Stimulated activated CD4-positive, alpha-beta T cell treated with anti-CD3 and anti-CD28 coated beads, Interleukin-15, amount 100 ng/mL, for 1 hour (primary cell): ENCODE measurements at places on chromosomes 7 and 10.

DNA sequence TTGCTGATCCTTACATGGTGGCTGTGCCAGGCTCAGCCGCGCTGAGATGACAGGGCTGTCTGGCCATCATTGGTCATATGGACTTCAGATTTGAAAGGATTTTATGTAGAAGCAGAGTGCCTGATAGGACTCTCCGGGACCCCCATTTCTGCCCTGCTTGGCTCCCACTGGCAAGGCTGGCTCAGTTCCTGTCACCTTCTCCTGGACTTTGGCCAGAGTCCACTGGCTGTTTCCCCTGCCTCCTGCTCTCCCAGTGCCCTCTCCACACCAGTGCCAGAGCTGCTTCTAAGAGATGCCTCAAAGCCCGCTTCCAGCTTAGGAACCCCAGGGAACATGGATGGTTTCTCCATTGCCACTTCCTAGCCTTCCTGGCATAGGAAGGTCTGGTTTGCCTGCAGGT is 5.1 kb upstream of the SH2D4B start:
- DNase-seq: no peak

DNA sequence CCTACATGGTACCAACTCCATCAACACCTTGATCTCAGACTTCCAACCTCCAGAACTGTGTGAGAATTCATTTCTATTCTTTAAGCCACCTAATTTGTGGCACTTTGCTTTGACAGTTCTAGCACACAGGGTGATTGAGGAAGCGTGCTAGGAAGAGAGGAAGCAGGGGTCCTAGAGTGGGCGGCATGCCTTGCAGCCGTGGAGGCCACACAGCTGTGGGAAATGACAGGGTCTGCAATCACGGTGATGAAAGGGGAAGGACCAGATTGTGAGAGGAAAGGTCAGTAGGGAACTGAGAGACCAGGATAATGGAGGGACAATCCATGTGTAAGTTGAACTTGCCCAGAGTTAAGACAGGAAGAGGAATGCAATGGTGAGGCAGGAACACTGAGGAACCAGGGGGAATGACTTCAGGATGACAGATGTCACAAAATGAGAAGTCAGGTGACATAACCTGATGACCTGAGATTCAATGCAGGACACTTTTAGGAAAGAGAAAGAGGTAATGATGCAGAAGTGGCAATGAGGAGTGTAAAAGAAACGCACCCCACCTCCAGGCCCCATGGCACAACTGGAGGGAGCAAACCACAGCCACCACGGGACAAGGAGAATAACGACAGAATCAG is 87.3 kb upstream of the PIK3CG start:
- no peak for DNase-seq

DNA sequence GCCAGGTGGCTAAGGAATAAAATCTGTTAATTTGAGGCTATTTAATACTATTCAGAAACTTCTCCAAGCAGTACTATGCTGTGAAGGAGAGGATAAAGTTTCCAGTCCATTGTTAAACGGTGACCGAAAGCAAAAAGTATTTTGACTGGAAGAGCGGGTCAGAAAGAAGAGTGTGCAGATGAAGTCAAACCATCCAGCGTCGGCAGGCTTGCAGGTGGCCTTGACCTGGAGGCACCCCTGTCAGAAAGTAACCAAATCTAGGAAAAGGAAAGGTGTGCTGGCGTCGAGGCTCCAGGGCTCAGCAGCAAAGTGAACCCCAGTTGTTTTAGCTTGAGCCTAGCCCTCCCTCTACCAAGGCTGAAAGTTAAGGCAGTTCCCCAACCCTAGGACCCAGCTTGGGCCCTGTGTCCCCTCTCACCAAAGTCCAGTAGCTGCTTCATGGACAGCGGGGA is 544 bp downstream of the PDK4 start:
- DNase-seq: no peak

DNA sequence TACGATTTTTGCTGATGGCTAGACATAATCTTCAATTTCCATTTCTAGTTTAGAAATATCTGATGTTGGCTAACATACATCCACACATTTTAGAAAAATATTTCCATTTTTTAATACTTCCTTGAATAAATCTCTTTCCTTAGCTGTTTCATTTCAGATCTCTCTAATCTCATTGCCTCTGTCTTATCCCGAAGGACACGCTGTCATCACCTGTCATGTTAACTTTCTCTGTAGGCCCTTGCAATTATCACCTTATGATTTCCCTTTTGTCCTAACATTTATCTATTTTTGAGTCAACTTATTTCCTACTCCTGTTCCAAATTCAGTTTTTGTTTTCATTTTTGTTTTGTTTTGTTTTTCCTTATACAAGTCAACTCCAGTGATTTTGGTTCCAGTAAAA is 173.1 kb upstream of the POM121L12 start:
- DNase-seq: no peak

GRCh38 chr10:123377883-123378282 is 223.7 kb downstream of the BUB3 start:
- no peak for DNase-seq

- DNase-seq: no peak
Observed at GRCh38 chr7:36726311-36726710, 2.0 kb upstream of the AOAH start.

DNA sequence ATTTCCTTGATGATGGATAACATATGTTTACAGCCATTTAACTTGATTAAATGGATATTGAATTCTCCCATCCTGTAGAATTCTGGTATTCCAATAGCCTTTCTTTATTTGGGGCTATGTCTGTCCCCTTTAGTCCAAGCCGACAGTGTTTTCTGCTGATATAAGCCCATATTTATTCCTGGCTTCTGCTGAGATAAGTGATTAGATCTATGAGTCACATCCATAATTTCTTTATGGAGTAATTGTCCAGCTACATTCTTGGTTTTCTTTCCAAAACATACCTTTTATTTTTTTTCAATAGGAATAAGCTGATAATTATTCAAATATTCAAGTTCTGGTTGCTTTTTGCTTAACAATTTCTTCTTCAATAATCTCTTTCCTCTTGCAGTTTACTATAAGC is 106.7 kb downstream of the NRG3 start:
- DNase-seq: no peak

DNA sequence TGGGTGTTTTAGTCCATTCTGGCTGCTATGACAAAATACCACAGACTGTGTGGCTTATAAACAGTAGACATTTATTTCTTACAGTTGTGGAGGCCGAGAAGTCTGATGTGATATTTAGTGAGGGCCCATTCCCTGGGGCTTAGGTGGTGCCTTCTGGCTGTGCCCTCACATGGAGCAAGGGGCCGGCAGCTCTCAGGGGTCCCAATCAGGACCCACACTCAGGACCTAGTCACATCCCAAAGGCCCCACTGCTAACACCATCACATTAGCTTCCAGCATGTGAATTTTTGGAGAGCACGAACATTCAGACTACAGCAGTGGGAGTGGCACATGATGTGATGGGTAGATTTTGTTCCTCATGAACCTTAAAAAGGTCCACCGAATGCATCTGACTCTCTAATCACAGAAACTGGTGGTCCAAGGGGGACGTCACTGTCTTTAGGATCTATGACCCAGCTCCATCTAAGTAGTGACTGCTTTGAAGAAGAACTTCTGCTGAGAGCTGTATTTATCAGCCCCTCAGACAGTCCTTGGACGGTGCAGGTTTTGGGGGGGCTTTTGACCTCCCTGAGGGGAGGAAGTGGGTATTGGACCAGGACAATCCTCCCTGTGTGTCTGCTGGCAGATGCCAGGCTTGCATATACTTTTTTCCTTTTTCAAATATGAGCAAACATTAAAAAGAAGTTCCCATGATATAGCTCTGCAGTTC is 154.5 kb upstream of the ZNF32 start:
- no peak for DNase-seq

DNA sequence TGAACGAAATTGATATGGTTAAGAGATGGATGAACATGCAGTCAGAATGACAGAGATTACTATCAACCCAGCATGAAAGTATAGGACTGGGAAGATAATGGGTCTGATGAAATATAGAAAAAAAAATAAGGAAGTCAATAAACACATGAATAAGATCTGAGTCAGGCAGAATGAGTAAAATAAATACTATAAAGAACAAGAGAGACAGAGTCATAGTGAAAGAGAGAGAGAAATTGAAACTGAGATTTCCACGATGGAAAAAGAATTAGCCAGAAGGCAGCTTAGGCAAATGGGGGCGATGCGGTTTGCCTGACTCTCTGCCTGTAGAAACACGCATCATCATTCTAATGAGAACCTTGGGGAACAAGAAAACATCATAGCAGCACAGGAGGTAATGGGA is 26.6 kb downstream of the SEMA3D start:
- no peak for DNase-seq

DNA sequence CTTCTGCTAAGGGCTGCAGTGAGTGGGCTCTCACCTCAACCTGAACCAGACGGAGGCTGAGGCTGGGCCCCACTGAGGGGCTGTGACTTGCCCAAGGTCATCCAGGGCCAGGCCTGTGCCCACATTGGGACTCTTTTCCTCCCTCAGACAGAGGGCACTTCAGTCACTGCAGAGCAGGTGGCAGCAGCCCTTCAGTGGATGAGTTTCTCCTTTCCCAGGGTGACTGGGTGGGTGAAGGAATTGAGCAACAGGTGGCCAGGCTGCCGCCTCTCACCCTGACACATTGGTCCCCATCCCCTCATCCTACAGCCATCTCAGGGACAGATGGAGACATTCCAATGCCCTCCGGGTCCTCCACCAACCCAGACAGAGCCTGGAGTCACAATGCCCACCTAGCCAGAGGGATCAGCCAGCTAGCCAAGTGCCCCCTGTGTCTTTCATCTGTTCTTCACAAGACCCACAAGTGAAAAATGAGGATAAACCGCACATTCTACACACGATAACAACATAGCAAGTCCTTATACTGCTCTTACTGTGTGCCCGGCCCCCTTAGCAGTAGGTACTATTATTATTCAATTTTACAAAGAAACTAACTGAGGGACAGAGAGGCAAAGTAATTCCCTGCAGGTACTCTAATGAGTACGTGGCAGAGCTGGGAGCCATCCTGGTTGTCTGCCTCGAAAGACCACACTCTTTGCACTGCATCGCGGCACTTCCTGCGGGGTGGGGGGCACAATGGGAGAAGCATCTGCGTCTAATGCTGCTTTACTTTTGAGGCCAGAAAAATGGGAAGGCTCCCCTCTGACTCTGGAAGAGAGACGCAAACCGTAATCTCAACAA is 1.7 kb upstream of the SLC18A3 start:
- no peak for DNase-seq

DNA sequence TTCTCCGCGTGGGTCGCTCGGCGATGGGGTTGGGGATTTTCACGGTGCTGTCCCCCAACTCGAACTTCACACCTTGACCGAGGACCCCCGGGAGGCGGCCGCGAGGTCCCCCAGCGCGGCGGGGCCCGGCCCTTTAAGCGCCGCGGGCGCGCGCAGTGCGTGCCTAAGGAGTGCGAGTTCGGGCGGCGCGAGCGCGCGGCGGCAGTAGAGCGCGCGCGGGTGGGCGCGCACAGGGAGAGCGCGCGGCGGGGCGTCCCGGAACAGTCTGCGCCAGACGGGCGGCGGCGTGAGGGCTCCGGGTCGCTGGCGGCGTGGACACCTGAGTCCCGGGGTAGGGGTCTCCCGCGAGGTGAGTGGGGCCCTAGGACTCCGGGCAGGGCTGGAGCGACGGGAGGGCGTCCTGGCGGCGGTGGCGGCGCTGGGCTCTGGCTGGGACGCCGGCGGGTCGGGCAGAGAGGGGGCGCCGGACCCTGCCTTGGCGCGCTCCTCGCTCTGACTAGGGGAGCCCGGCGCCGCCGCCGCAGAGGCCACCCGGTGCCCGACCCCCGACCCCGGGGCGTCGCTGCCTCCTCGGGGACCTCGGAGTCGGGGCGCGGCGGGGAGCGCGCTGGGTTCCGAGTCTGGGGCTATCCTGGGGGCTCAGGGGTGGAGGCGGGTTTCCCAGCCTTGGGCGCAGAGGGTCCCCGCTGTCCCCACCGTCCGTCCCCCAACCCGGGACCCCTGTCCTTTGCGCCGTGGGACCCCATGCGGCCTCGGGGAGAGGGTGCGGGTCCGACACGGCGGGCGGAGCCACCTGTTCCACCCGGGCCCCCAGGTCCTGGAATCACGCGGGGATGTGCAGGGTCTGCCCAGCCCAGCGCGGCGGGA is at the start of gene PROSER2:
Gene PROSER2 (plus strand): TSS at position 235 of the 867 bp plus-strand sequence. CDS start 28,722 bp downstream, outside the sequence.
- no peak for DNase-seq

GRCh38 chr10:63767138-63767801 is 246.1 kb downstream of the REEP3 start:
- DNase-seq: no peak

DNA sequence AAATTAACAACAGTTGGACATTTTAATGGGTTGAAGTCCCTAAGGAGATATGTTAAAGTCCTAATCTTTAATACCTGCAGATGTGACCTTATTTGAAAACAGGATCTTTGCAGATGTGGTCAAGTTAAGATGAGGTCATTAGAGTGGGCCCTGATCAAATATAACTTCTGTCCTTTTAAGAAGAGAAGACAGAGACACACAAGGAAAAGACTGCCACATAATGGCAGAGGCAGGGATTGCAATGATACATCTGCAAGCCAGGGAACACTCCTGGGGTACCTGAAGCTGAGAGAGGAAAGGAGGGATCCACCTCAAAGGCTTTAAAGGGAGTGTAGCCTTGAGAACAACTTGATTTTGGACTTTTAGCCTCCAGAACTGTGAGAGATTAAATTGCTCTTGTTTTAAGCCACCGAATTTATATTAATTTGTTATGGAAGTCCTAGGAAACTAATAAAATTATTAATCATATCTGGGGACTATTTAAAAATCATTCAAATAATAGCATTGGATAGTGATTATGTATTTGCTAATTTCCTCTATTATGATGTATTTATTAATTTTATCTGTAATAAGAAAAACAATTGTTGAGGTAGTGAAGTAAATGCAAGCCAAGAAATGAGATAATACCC is 700.0 kb upstream of the PCDH15 start:
- DNase-seq: no peak

DNA sequence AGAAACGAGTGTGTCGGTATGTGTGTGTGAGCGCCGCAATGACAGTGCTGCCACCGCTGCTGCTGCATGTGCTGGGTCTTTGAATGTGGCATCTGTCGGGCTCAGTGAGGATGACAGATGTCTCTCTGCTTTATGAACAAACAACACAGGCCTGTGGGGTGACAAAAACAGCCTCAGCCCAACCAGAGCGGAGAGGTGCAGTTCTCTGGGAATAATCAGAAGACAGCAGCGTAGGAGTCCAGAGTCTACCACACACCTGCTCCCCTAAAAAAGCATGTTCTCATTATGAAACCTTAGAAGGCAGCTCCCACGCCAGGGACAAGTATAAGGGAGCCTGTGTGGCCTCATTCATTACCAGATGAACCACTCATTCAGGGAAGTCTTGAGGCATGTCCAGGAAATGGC is 278.3 kb downstream of the KCNMA1 start:
- DNase-seq: no peak

- DNase-seq: no peak
Observed at GRCh38 chr7:117769085-117769484, 104.2 kb downstream of the CTTNBP2 start.

DNA sequence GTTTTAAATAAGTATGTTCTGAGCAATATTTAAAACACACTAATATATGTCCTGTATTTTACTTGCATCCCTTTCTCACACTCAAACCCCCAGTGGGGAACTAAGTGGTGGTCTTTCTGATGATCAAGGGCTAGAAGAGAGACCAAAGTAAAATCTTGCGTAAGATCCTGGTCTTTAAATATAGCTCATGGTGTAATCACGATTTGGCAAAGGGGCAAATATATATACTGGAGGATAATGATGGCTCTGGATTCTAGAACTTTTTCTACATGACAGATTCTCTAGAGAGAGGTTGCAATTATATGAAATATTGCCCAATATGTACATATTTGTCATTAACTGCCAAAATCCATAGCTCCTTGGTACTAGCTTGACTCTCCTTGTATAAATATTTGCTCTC is 438.3 kb downstream of the NXPH1 start:
- DNase-seq: no peak

- no peak for DNase-seq
Observed at GRCh38 chr10:48343921-48344598, 37.6 kb downstream of the MAPK8 start.
